ENCODE measurements at places on chromosomes 11 and 22.

GRCh38 chr11:81278991-81279390, 1454.7 kb downstream of the FAM181B start:
- no peak for DNase-seq

DNA sequence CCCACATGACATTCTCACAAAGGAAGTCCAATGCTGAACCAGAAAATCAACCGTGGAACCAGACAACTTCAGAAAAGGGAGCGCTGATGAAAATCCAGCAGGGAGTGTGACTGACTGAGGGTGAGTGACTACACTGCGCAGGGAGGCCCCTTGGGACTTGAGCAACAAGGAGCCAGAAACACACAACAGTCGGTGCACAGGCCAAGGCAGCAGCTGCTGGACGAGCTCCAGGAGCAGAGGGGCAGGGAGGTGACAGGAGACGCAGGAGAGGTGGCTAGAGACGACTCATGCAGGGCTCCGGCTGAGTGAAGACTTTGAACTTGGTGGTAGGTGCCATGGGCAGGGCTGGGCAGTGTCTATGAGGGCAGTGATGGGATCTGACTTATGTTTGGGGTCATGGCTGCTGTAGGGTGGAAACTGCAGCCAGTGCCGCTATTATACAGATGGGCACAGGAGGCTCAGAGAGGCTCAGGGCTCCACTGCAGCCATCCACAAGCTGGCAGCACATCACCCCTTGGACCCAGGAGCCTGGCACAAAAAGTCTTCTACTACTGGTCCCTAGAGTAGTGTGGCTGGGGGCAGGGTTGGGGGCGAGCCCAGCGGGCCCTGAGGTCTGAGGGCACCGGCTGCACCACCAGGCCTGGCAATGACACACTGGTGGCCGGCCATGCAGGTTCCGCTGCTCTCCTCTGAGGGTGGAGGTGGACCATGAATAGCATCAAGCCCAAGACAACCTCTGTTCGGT, 10.3 kb upstream of the FADD start:
- no peak for DNase-seq

DNA sequence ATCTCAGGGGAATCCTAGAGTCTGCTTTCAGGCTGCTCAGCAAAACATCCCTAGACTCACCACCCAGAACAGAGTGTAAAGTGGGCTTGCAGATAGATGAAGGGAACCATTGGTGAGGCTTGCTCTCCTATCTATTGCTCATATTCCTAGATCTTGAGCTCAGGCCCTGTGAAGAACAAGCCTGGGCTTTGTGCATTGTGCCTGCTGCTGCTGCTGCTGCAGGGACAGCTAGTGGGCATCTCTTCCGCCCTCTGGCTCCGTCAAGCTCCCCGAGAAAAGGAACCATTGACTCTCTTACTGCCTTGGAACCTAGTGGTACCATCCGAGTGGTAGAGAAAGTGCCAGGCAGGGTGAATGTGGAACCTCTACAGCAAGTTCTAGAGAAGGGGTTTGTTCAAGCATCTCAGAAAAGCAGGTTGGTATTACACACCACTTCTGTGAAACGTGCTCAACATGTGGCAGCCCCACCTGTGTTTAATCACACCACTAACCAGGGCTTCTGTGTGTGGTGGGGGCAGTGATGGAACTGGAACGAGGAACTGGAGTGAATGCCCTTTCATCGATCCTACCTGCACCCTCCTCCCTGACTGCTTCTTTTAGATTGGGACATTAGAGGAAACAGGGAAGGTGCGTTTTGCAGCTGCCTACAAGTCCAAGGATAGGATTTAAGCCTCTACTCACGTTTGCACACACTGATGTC, 4.4 kb downstream of the BACE1-AS start:
- DNase-seq: no peak

DNA sequence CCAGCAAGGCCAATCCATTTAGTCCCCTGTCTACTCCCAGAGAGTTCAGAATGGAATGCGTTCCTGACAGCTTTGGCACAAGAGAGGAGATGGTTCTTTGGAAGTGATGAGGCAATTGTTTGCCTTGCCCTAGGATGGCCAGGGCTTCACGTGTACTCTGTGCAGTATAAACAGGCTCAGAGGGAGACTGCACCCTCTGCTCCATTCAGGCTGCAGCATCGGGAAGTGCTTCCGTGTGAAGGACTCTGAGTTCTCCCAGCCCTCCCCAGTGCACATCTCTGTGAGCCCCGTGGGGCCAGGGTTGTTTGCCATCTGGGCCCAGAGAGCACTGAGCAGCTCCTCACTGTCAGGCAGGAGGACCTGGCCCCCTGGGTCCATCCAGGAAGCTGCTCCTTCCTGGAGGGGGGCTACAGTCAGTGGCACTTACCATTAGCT, 215.3 kb upstream of the TBCEL start:
- DNase-seq: no peak

GRCh38 chr11:965206-965775, 39.6 kb downstream of the AP2A2 start:
- DNase-seq: no peak

GRCh38 chr11:30488304-30488998, 97.7 kb downstream of the MPPED2 start:
- DNase-seq: peak; percentile 59

- DNase-seq: peak; percentile 78
These were observed 50.0 kb downstream of the C11orf58 start for GRCh38 chr11:16788141-16789062.

DNA sequence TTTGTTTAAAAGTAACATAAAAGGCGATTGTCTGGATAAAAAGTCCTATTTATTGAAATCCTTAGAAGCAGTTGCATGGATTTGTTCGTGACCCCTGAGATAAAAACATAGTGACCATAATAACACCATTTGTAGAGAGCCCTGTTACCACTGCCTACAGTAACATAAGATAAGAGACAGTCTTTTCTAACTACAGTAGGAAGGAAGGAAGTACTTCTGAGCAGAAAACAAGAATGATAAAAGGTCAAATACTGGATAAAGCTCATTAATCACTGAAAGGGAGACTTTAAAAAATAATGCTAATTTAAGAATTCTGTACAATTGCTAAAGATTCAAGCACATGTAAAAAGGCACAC, 47.1 kb upstream of the SOX6 start:
- no peak for DNase-seq

GRCh38 chr22:20786048-20786447, 12.1 kb downstream of the SERPIND1 start:
- DNase-seq: no peak

Data from HuH-7 (cell line).